ENCODE measurements at places on chromosomes 12 and 14.

DNA sequence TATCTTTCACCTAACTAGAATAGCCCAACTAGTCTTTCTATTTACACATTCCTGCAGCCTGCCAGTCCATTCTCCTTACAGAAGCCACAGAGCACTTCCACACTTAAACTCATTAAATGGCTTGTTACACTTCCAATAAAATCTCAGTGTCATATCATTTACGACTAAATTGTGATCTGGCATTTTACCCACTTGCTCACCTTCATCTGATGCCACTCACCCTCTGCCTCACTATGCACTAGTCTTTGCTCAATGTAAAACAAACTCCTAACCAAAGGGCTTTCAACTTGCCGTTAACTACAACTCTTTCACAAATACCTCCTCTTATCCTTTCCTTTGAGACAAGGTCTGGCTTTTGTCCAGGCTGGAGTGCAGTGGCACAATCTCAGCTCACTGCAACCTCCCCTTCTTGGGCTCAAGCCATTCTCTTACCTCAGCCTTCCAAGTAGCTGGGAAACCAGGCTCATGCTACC, 24.1 kb downstream of the YAF2 start:
- DNase-seq, result no peak

- no peak for DNase-seq
Measured at GRCh38 chr12:126768517-126768916, 1498.5 kb upstream of the TMEM132C start.

- no peak for DNase-seq
Measured at GRCh38 chr12:128801879-128802391, 21.8 kb downstream of the SLC15A4 start.

DNA sequence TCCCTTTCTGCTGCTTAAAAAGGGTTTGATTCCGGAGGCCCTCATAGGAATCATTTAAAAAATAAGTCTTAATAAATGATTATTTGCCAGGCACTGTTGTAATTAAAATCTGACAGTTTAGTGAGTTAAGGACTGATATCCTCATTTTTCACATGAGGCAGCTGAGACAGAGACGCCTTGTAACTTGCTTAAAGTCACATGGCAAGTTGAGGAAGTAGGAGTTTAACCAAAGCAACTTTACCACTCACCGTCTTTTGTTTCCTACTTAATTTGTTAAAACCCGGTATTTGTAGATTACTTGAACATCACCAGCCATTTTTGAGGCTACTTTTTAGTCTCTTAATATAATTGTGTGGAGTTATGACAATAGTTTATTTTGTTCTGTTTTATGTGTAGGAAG, 2.4 kb downstream of the TIGAR start:
- no peak for DNase-seq

- no peak for DNase-seq
Measured at GRCh38 chr14:63286071-63286470, 32.7 kb downstream of the GPHB5 start.

GRCh38 chr14:82055515-82056115, 522.0 kb upstream of the SEL1L start:
- DNase-seq, result no peak

DNA sequence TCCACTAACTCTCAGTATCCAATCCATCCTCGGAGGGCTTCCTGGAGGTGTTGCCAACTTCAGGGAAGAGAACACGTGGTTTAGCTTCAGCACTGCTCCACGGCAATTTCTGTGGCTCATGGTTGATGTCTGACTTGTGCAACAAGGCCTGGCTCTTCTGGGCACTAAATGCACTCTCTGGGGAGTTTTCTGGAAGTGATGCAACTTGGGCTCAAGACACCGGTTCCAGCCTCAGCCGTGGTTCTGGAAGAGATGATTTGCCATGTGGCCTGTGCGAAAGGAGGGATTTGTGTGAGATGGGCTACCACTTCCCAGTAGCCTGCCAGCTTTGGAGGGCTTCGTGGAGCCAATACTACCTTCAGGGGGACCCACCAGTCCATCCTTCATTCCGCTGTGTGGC, 118.6 kb upstream of the RTL1 start:
- DNase-seq, result no peak

DNA sequence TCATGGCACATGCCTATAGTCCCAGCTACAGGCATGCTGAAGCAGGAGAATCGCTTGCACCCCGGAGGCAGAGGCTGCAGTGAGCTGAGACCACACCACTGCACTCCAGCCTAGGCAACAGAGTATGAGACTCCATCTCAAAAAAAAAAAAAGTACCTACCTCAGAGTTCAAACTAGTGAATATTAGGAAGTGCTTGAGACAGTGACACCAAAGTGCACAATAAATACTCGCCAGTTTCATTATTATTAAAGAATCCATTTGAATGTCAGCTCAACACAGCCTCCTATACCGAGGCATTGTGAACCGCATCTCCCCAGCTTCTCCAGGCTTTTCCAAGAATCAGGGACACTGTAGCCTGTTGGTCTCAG, 5.0 kb downstream of the GAPDH start:
- DNase-seq, result no peak

- no peak for DNase-seq
Measured at GRCh38 chr14:89641495-89642175, 224.6 kb upstream of the FOXN3 start.

GRCh38 chr12:6461401-6462233, 8.9 kb downstream of the VAMP1 start:
- peak; percentile 53 for DNase-seq

DNA sequence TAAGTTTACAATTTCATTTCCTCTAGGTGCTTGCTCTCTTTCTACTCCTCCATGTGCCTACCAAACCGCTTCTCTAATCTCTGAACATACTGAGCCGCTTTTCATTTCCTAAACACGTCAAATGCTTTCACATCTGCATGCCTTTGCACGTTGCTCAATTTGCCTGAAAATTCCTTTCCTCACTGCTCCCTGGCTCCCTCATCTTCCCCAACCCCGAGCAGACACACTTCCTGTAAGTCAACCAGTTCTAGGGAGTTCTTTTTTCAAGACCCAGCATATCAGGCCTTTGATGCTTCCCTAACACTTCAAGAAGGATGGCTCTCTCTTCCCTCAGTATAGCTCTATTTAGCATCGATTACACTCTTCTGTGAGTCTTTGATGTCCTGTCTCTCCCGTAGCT, 50.3 kb downstream of the LMO3 start:
- DNase-seq, result no peak

DNA sequence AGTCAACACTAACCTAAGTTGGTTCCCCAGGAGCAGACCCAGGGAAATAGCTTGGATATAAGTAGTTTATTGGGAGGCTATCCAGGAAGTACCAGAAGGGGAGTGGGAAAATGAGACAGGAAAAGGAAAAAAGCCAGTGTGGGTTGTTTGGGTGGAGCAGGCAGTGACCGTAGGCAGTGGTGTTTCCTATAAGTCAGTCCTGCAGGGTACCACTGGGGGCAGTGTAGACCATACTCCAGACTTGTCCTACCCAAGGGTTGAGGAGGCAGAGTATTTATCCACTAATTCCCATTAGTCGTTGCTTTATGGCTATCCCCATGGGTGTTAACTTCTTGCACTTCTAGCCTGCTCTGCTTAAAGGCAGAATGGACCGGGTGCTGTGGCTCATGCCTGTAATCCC, 6.4 kb upstream of the CCDC60 start:
- DNase-seq, result no peak

Data from stimulated activated CD8-positive, alpha-beta memory T cell treated with anti-CD3 and anti-CD28 coated beads, Interleukin-4, amount 100 ng/mL, for 1 hour (primary cell).